ENCODE measurements at places on chromosomes 2 and 18.

DNA sequence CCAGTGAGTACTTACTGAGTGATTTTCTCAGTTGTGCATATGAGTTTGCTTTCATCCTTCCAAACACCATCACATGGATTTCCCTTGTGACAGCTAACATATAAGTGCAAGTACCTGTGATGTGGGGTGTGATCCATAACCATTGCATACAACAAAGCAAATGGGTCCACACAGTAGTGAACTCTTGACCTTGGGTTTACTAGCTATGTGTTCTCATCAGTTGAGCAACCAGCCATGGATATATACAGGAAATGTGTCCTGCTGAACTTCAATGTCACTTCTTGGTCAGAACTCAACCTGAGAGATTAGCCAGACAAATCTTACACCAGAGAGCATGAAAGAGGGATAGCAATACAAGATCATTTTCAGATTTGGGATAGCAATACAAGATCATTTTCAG is 420.9 kb upstream of the KCNH7 start:
- DNase-seq: no peak

DNA sequence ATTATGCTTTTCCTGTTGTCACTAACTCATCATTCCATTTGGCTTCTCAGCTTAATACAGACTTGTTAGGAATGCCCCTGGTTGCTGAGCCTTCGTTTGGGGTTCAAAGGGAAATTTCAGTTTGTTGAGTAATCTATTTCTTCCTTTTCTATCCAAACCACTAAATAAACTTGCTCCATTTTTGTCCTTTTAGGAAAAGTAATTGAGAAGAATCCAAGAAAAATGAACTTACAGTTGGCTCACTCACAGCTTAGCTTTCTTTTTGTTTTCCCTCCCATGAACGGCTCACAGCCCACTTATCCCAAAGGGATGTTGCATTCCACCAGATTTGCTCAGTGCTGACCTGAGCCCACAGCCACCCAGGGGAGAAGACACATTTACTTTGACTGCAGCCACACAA is 73.9 kb downstream of the SOX11 start:
- no peak for DNase-seq

GRCh38 chr2:79876430-79876829 is 363.6 kb downstream of the CTNNA2 start:
- no peak for DNase-seq

GRCh38 chr18:24986666-24987302 is 365.2 kb downstream of the ZNF521 start:
- DNase-seq: no peak

GRCh38 chr2:233402346-233402745 is 48.1 kb downstream of the DGKD start:
- DNase-seq: no peak

DNA sequence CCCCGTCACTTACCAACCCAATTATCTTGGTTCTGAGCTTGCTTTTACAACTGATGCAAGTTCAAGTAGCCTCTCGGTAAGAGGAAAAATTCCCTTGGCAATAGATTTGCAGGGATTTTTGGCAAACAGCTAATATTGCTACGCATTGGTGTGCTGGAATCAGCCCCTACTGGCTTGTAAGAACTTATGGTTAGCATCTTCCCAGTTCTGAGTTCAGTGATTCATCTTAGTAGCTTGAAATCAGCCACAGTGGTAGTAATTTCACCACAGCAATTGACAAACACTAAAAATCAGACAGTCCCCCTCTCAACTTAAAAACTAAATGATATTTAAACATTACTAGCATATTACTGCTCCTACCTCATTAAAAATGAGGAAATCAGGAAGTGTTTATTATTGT is 5.9 kb upstream of the RAX start:
- no peak for DNase-seq

DNA sequence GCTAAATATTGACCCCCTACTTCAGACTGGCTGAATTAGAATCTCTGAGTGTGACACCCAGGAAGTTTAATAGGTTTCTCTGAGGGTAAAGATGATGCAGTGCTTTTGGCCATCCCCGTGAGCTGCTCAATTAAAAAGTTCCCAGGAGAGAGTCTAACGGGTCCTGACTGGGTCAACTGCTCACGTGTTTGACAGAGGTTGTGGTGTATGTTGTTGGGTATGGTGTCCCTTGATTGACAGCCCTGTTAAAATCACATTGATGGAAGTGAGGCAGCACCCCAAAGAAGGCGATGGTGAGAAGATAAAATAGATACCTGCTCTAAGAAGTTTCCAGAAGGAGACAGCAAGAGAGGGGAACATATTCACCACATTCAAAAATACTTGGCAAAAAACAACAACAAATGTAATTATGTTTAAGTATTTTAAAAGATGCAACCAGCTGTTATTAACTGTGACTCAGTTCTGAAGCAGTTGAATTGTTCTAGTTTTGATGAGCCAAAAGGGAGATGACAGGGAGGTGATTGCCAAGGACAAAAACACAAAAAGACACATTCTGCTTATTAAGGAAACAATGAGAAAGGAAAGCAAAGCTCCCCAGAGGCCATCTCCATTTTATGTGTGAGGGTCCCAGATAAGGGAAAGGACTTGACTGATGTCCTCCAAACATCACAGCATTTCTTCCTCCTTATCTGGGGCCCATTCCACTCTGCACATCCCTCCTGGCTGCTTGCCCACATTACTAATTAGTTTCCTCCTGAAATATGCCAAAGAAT is 11.5 kb upstream of the GMCL1 start:
- no peak for DNase-seq

DNA sequence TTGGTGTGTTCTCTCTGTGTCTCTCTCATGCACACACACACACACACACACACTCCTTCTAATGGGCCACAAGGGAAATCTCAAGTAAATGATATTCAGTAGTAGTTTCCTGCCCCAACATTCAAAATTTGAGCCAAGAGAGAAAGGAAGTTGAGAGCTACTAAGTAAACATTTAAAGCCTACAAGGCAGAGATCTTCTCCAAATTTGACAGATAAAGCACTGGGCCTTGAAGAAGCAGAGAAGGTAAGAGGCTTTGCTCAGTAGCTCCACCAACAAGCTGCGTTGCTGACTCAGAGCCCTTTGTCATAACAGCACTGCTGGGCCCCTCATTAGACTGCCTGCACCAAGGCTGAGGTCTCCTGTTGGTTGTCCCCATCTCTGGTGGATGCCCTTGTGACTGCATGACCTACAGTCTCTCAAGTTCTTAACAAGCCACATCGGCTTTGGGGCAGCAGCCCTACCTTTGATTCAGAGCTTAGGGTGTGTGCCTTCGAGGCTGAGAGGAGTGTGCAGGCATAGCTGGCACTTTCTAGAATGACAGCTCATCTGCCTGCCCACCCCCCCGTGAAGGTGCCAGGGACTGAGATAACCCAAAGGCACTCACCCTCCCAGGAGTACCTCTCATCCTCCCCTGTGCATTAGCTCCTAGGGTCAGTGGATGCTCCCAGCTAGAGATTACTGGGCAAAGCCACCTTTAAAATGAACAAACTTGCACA is 32.3 kb upstream of the NEB start:
- DNase-seq: no peak

GRCh38 chr2:30987566-30987965 is 150.7 kb downstream of the GALNT14 start:
- DNase-seq: no peak

- no peak for DNase-seq
These were observed 28.6 kb upstream of the POU3F3 start for GRCh38 chr2:104825124-104825865.

- no peak for DNase-seq
These were observed 75.2 kb upstream of the CTNNA2 start for GRCh38 chr2:79437433-79438267.

DNA sequence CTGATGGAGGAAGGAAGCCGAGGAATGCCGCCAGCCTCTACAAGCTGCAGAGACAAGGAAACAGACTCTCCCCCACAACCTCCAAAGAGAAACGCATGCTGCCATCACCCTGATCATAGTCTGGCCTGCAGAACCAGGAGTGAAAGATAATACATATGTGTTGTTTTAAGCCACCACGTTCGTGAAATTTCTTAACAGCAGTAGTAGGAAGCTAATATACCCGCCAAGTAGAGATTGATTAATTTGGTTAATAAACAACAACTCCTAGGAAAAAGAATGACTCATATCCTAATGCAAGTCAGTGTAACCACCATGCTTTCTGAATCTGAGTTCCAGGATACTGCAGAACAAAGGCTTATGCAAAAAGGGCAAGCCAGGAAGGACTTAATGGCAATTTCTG is 36.6 kb downstream of the LONRF2 start:
- no peak for DNase-seq

Measured in stimulated activated CD4-positive, alpha-beta T cell treated with anti-CD3 and anti-CD28 coated beads, Interleukin-4, amount 100 ng/mL, for 4 hours (primary cell).